ENCODE measurements at places on chromosomes 5 and 9. TPM values are rescaled to one million over a fixed set of nuclear protein-coding genes. Genes with fewer than 3 reads are reported as not detected.

Gene SLC6A3
- total RNA-seq, result not detected

Gene SLC36A2
- total RNA-seq, result not detected

Gene PCDHB8
- 0.29 TPM for total RNA-seq

Gene GDA
- total RNA-seq, result under 0.01 TPM

Gene AMBP
- not detected for total RNA-seq

Gene FAXDC2
- 12.7 TPM for total RNA-seq
